ENCODE measurements at places on chromosomes 5 and 9. TPM values are rescaled to one million over a fixed set of nuclear protein-coding genes. Genes with fewer than 3 reads are reported as not detected.

KIF3A gene
- 9.6 TPM for total RNA-seq

SLC34A3 gene
- total RNA-seq: not detected

PHYHD1 gene
- total RNA-seq: 16.3 TPM

ITK gene
- under 0.01 TPM for total RNA-seq

OGN gene
- 43.5 TPM for total RNA-seq

MAML1 gene
- total RNA-seq: 3.0 TPM

FOXI1 gene
- not detected for total RNA-seq

PRDM9 gene
- not detected for total RNA-seq

CARD19 gene
- total RNA-seq: 60.1 TPM

OR1J2 gene
- total RNA-seq: not detected

ZNG1E gene
- total RNA-seq: 44.8 TPM

SEC24A gene
- 11.6 TPM for total RNA-seq

PLCXD3 gene
- under 0.01 TPM for total RNA-seq

PCDHB9 gene
- total RNA-seq: 0.16 TPM

GRIA1 gene
- 0.16 TPM for total RNA-seq

ZNF169 gene
- 1.5 TPM for total RNA-seq

C5orf24 gene
- 29.0 TPM for total RNA-seq

STPG3 gene
- not detected for total RNA-seq

ANKRD31 gene
- total RNA-seq: 0.09 TPM

QRFP gene
- total RNA-seq: not detected

ZNF618 gene
- 7.7 TPM for total RNA-seq

TRIM7 gene
- total RNA-seq: 3.0 TPM

PCDHGA4 gene
- total RNA-seq: 4.7 TPM

GLDC gene
- 0.09 TPM for total RNA-seq

GARIN3 gene
- not detected for total RNA-seq

GAPVD1 gene
- 28.4 TPM for total RNA-seq

PCDHA9 gene
- total RNA-seq: 0.16 TPM

C5orf63 gene
- 3.6 TPM for total RNA-seq

Measured in bronchial smooth muscle cell (primary cell).